ENCODE measurements at places on chromosomes 13 and 19. TPM values are rescaled to one million over a fixed set of nuclear protein-coding genes. Genes with fewer than 3 reads are reported as not detected.

GRCh38 chr19:6263735-6264444 lies 15.9 kb downstream of the MLLT1 start:
- H3K4me3 ChIP-seq = no peak overlapping the region
- peaks cover 71% of the 10 kb centered on the region for H3K36me3 ChIP-seq
- no peak overlapping the region for H3K27ac ChIP-seq
- H3K27me3 ChIP-seq = no peaks in the 10 kb centered on the region

Gene ELSPBP1
- polyA plus RNA-seq = 0.07 TPM

GRCh38 chr13:65593298-65593874 lies 1636.8 kb downstream of the PCDH9 start:
- H3K4me3 ChIP-seq = no peak overlapping the region
- no peaks in the 10 kb centered on the region for H3K27me3 ChIP-seq
- no peaks in the 10 kb centered on the region for H3K4me1 ChIP-seq
- no peaks in the 10 kb centered on the region for H3K36me3 ChIP-seq

Gene C2CD4C
- 3.0 TPM for polyA plus RNA-seq

GRCh38 chr13:80132741-80133601 lies 208.0 kb downstream of the SPRY2 start:
- peaks cover 20% of the 10 kb centered on the region for H3K4me1 ChIP-seq
- H3K36me3 ChIP-seq = no peaks in the 10 kb centered on the region
- no peaks in the 10 kb centered on the region for H3K27me3 ChIP-seq
- peak overlapping the region; percentile 20 for H3K4me3 ChIP-seq
- peak overlapping the region; percentile 80 for H3K27ac ChIP-seq

DNA sequence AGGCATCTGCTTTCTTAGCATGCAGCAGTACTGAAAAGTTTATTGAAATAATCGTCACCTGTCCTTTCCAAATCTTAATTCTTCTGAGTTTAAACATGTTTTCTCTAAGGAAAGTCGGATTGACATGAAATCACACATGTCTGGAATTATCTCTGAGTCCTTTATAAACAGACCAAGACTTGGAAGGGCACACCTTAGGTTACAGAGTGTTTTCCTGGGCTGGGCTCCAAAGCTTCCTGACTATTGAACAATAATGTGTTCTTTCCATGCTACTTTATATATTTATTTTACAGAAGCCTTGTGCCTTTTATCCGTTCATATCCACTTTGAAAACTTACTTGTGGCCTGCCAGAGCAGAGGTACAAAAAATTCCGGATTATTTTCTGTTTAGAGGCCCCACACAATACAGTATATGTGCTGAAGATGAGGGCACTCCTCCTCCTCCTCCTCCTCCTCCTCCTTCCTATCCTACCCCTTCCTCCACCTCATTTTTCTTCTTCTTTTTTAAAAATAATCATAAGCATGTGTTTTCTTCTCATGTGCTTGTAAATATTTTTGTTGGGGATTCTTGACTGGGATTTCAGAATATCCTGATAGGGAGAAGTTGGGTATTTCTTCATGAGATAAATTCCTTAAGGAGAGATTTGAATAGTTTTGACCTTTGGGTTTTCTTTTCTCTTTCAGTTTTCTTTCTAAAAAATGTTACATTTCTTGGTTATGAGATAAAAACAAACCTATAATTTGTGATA lies 52.3 kb downstream of the LRCH1 start:
- H3K4me1 ChIP-seq = peaks cover 24% of the 10 kb centered on the region
- no peak overlapping the region for H3K4me3 ChIP-seq
- no peak for DNase-seq
- H3K27me3 ChIP-seq = no peaks in the 10 kb centered on the region

- H3K4me1 ChIP-seq = no peaks in the 10 kb centered on the region
- no peak for DNase-seq
- no peaks in the 10 kb centered on the region for H3K27me3 ChIP-seq
These were observed 11.1 kb downstream of the LMO7 start for GRCh38 chr13:75647126-75647784.

- peaks cover 13% of the 10 kb centered on the region for H3K4me1 ChIP-seq
- H3K27me3 ChIP-seq = no peaks in the 10 kb centered on the region
- no peak overlapping the region for H3K4me3 ChIP-seq
- no peak overlapping the region for H3K27ac ChIP-seq
- peak; percentile 91 for DNase-seq
These were observed 26.3 kb upstream of the SIGLEC11 start for GRCh38 chr19:49987159-49987698.

GRCh38 chr19:50331221-50331993 lies 2.2 kb upstream of the KCNC3 start:
- H3K36me3 ChIP-seq = no peaks in the 10 kb centered on the region
- no peak overlapping the region for H3K27ac ChIP-seq
- peaks cover 27% of the 10 kb centered on the region for H3K4me1 ChIP-seq
- H3K27me3 ChIP-seq = peaks cover 68% of the 10 kb centered on the region
- DNase-seq = no peak

- H3K27ac ChIP-seq = no peak overlapping the region
- H3K4me3 ChIP-seq = no peak overlapping the region
- no peak for DNase-seq
These were observed 508.8 kb upstream of the GPC6 start for GRCh38 chr13:92717857-92718256.

Gene NAPSA
- 2.8 TPM for polyA plus RNA-seq

- no peak for DNase-seq
- H3K4me1 ChIP-seq = peaks cover 13% of the 10 kb centered on the region
- H3K27me3 ChIP-seq = no peaks in the 10 kb centered on the region
- H3K27ac ChIP-seq = no peak overlapping the region
These were observed 12.4 kb upstream of the SPIB start for GRCh38 chr19:50406156-50406820.

DNA sequence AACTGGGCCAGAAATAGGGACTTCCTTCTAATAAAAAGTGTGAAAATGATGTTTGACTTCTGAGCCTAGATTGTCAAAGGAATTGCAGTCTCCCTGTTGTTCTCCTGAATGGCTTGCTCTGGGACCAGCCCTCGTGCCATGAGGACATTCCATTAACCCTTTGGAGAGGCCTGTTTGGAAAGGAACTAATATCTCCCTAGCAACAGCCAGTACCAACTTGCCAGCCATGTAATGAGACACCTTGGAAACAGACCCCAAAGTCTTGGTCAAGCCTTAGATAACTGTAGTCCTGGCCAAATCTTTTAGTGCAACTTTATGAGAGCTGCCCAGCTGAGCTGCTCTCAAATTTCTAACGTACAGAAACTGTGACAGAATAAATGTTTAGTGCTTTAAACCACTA lies 8.2 kb upstream of the SIAH3 start:
- H3K4me3 ChIP-seq = no peak overlapping the region
- H3K36me3 ChIP-seq = no peaks in the 10 kb centered on the region
- DNase-seq = no peak
- H3K27me3 ChIP-seq = peaks cover 4% of the 10 kb centered on the region

Gene KLK15
- polyA plus RNA-seq = 0.10 TPM

DNA sequence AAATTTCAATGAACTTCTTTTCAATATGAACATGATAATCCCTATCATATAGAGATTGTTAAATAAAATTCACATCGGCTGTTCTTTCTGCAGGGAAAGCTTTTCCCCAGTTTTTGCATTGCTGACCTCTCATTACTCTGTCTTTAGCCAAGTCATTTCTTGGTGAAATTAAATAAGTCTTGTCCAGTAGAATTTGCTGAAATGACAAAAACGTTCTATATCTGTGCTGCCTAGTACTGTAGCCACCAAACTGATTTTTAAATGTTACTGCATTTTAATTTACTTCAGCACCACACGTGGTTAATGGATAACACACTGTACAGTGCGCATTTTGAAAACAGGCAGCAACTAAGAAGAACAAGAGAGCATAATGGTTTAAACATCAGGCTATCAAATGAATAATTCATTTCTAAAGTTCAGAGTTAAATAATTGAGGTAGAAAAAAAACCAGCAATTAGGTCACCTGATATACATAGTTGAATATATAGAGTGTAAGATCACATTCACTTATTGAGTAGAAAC lies 178.9 kb downstream of the LIG4 start:
- no peaks in the 10 kb centered on the region for H3K27me3 ChIP-seq
- H3K27ac ChIP-seq = no peak overlapping the region
- no peak for DNase-seq
- no peak overlapping the region for H3K4me3 ChIP-seq
- H3K36me3 ChIP-seq = no peaks in the 10 kb centered on the region

Measured in large intestine (tissue), 12 donors.